Posterior vena cava (tissue), 2 donors: ENCODE measurements at places on chromosomes 1 and 21.

DNA sequence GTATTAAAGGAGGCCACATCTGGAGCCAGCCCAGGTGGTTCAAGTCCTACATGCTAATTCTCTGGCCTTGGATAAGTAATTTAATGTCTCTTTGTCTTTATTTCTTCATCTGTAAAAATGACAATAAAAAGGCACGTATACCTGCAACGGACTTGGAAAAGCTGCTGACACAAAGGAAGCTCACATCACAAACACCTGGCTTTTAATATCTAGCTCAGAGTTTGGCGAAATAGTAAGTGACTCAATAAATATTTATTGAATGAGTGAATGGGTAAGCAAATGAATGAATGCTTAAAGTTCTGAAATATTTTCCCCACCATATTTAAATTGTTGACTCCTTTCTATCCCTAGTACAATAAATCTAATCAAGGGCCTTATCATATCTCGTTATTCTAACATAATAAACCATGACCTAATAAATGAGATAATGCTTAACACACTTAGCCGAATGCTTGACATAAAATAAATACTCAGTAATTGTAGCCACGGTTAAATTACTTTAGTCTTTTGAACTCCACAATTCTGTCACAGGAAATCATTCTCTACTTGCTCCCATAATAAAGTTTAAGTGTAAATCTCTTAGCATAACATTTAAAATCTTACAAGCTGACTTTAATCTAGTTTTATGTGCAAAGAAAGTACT is 74.7 kb upstream of the PALMD start:
- DNase-seq, result no peak

DNA sequence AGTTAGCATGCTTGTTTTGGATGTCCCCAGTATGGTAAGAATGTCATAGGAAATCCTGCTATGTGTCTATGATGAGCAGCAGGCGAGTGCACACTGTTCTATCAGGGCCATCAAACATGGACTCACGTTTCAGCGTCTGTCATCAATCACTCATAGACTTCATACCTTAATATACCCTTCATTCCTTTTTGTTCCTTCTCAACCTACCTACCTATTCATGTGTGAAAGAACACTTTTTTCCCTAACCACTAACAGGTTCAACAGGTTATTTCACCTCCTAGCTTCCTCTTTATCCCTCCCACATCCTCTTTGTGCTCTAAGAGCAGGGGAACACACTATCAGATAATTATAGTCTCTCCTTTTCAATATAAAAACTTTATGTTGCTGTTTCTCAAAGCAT is 300.6 kb downstream of the TM2D1 start:
- no peak for DNase-seq

- no peak for DNase-seq
These were observed 5.8 kb downstream of the FAM229A start for GRCh38 chr1:32356478-32356877.

DNA sequence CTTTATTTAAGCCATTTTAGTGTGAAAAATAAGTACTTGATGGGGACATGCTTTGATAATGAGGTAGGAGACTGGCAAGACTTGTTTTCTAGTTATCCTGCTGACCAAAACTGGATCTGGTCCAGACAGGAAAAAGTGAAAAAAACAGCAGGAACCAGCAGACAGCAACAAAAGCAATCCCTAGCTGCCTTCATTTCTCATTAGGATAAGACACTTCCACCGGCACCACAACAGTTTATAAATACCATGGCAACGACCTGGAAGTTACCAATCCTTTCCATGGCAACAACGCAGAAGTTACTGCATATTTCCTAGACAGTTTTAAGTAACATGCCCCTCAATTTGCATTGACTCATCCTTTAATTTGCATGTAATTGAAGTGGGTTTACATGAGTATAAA is 993.8 kb upstream of the NCAM2 start:
- DNase-seq, result no peak

DNA sequence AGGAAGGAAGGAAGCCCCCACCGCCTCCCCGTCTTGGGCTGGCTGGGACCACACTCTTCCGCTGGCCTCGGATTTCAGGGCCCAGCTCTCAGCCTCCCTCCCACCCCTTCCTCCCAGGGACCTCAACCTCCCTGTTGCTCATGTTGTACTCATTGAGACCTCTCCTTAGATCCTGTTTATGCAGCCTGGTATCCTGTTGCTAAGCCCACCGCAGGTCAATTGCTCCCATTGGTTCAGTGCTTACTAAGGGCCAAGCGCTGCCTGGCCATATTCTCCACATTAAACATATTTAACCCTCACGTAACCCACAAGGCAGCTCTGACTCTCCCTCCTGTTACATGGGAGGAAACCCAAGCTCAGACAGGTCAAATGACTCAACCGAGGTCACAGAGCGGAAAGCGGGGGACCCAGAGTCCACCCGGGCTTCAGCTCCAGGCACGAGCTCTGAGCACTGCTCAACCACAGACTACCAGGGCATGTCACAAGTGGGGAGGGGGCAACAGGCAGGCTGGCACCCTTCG is 23.2 kb upstream of the H6PD start:
- no peak for DNase-seq

DNA sequence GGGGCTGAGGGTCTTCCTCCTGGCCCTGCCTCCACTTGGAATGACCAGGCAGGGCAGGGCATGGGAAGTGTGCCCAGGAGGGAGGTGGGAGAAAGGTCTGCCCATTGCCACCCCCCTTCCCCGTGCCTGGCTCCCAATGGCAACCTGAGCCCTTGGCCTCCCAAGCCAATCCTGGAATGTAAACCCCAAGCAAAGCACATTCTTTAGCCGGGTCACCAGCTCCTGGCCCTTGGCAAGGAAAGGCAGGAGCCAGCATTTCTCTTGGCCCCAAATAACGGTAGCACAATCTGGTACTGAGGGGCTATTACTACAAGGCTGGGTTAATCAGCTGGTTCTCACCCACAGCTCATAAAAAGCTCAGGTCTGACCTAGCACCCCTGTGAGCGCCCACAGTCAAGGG is 6.9 kb upstream of the NUAK2 start:
- no peak for DNase-seq

GRCh38 chr1:1872329-1872994 is 18.4 kb downstream of the GNB1 start:
- peak; percentile 42 for DNase-seq

GRCh38 chr1:43436371-43436770 is 17.4 kb downstream of the HYI start:
- DNase-seq, result no peak

GRCh38 chr1:29679316-29679715 is 443.0 kb downstream of the PTPRU start:
- DNase-seq, result no peak

DNA sequence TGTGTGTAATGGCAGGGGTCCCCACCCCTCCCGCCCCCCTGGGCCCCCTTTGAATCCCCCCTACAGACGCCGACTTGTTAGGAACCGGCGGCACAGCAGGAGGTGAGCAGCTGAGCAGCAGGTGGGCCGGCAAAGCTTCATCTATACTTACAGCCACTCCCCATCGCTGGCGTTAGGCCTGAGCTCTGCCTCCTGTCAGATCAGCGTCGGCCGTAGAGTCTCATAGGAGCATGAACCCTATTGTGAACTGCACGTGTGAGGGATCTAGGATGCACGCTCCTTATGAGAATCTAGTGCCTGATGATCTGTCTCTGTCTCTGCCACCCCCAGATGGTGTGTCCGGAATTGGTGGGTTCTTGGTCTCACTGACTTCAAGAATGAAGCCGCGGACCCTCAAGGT is 14.9 kb upstream of the VPS26C start:
- no peak for DNase-seq

- DNase-seq, result peak; percentile 36
These were observed 39.1 kb downstream of the PTPRU start for GRCh38 chr1:29275435-29275834.

- no peak for DNase-seq
These were observed 164.4 kb downstream of the ZNF281 start for GRCh38 chr1:200245473-200245872.

DNA sequence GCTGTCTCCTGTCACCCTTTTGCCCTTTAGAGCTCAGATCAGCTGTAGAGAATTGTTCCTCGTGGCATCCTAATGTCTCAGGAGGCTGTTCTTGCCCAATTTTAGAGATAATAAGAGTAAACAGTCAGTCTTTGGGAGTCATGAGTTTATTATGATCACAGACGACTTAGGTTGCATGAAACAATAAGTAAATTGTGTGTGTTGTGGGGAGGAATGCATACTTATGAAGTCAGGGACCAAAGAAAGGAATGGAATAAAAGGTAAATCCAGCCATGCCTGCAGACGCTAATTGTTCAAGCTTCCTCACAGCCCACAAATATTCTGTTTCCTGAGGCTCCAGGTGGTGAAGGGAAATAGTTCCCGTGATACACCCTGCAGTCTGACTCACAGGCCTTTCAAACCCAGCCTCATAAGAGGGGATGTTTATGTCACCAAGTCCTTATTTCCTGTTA is 897 bp downstream of the EPHX4 start:
- no peak for DNase-seq

GRCh38 chr1:191882870-191883269 is 275.4 kb upstream of the RGS18 start:
- no peak for DNase-seq

- DNase-seq, result no peak
These were observed 2.0 kb upstream of the RABGAP1L start for GRCh38 chr1:174157157-174157806.

DNA sequence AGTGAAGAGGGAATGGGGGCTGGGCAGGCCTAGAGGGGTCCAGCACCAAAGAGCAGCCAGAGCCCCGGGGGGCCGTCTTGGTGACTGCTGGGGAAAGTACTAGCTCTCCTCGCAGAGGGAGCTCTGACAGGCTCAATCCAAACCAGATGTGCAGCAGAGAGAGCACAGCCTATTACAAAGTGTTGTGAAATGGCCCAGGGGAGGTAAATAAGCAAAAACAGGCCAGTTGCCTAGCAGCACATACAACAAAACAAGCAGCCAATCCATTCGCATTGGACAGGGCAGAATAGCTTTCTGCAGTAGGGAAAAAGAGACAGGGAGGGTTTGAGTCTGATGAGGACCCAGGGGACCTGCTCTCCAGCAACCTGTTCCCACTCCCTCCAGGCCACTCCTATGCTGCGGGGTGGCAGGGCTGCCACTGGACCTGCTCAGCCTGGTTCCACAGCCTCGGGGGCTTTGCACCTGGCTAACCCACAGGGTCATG is 239.6 kb upstream of the FGGY start:
- DNase-seq, result peak; percentile 93

GRCh38 chr1:227942021-227942715 is 5.6 kb downstream of the WNT9A start:
- peak; percentile 77 for DNase-seq

DNA sequence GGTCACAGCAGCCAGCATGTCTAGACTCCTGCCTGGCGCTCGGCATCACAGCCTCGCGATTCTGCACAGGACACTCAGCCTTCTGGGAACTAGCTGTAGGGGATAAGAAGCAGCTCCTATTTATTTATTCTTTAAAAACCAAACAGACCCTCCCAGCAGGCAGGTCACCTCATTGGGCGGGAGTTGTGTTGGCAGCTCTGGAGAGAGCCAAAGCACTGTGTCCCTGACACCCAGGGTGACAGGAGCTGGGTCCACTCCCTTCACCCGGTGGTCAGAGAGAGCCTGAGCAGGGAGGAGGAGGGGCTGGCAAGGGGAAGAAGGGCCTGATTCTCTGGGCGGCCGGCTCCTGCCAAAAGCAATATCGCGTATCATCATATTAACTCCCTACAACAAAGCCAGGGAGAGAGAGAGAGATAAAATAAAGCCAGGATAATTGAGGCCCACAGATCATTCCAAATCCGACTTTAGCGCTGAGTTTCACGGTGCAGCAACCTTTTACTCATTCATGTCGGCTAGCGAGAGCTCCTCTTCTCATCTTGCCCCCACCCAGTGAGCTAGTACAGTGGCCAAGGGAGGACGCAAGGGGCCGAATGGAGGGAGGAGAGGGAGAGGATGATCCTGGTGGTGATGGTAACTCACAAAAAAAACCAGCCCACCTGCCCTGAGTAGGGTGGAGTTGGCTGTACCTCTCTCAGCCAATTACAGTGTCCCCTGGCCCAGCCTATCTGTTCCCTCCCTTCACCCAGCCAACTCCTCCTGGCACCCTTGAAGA is 79.8 kb upstream of the IFFO2 start:
- peak; percentile 73 for DNase-seq

DNA sequence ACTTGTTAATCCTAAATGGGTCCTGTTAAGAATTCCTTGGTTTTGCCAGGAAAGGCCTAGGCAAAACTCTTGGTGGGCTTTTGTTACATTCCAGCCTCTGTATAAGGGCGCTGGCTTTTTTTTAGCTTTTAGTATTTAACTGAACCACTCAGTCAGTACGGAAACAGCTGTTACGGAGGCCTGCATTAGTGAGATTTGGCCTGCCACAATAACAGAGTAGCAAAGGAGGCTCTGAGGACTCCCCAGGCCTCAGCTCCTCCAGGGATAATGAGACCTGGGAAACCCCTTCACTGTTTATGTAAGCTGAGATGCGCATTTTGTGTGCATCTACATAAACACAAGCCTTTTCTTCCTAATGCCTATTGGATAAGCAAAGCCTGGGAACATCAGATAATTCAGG is 210.2 kb downstream of the APP start:
- no peak for DNase-seq

GRCh38 chr1:194296201-194296600 is 1109.8 kb upstream of the B3GALT2 start:
- no peak for DNase-seq

DNA sequence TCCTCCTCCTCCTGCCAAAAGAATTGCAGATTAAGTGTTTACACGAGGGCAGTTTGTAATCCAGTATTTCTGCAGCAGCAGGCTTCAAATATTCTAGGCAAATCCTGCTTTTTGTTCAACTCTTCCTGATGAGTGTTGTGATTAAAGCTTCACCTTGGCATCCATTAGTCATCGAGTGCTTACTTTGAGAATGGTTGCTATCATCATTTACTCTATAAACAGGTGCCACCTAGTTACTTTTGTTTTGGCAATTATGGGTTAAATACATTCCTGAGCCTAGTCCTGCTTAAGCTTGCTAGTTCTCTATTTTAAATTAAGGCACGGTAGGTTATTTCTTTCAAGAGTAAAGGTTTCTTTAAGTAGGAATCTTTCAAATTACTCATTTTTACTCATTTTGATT is 20.3 kb downstream of the PDC start:
- no peak for DNase-seq

DNA sequence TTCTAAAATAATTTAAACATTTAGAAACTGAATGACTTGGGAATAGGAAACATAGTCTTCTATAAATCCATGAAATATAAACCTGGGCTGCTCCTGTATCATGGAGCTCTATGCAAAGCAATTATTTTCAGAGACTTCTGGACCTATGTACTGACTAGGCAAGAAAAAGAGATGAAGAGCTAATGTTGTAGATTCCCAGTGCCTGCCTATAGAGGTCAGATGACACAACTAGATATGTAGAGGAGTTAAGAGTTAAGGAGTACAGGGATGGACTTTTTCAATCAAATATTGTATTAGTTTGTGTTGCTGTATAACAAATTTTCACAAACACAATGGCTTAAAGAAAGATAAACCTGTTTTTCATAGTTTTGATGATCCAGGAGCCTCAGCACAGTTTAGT is 1434.5 kb downstream of the KCNT2 start:
- no peak for DNase-seq

- DNase-seq, result no peak
These were observed 43.6 kb upstream of the ETV3 start for GRCh38 chr1:157181790-157182189.

DNA sequence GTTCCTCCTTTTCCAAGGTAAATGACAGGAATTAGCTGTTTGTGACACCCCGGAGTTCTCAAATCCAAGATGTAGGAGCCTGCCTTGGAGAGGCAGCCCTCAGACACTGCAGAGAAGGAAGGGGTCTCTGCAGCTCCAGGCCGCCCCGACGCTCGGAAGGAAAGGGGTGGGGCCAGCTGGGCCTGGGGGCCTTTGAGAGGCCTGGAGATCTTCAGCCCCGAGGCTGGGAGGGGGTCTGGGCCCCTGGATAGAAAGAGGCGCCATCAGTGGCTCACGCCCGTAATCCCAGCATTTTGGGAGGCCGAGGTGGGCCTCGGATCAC is 1.1 kb upstream of the TNFRSF18 start:
- DNase-seq, result peak; percentile 69
